GM13976 (cell line): ENCODE measurements at places on chromosomes 2 and 18.

- no peak for DNase-seq
These were observed 203.5 kb upstream of the TWIST2 start for GRCh38 chr2:238644095-238645081.

DNA sequence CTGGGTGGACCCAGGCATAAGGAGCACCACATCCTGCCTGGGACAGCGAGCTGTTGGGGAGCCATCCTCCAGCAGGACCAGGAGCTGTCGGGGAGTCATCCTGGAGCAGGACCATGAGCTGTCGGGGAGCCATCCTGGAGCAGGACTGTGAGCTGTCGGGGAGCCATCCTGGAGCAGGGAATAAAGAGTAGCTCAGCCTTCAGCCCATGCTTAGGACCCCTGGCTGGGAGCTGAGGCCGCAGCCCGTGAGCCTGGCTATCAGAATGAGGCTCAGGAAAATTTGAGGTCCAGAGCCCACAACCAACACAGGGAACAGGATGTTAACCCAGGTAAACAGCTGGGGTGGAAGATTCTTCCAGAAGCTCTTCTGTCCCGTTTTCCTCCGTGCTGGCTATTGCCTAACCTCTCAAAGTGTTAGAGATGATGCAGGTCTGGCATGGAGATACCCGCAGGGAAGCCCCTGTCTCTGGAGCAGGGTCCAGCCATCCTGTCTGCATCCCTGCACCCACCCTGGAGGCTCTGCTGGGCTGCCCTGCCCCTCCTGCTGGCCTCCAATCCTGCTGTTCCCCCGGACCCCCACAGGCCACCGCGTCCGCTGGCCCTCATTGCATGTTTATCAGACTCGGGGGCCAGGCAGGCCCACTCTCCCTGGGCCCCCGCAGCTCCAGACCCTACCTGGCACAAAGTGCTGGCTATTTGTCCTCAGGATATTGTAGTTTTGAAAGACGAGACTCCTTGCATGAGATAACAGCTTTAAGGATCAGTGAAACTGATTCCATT, 243.5 kb upstream of the MYT1L start:
- no peak for DNase-seq

- DNase-seq: no peak
These were observed 2.9 kb downstream of the SPTBN1 start for GRCh38 chr2:54459037-54459441.

- DNase-seq: no peak
These were observed 22.4 kb downstream of the CRYGD start for GRCh38 chr2:208101716-208102631.

DNA sequence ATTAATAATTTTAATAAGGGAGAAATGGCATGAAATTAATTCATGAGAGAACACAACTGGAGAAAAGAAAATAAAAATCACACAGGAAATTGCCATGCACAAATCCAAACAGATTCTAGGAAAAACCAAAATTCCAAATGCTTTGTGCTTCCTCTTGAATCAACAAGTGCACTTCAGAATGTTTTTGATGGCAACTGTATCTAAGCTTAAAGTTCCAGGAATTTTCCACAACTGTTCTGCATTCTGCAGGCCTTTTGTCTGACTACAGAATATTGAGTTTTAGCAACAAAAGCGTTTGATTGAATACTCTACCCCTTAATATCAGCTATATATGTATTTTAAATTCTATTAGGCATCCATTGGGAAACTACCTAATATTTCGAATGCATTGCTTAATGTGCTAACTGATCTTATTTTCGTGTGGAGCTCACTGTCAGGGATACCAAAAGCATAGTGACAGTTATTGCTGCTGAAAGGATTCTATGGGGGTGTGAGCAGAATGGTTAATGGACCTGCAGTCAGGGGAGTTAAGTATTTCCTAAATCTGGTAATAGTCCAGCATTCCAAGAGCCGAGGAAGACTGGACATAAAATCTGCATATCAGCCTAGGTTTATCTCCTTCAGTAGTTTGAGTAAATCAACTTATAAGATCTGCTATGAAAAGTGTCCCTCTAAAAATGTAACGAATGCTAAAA, 482.7 kb upstream of the POU3F3 start:
- no peak for DNase-seq

DNA sequence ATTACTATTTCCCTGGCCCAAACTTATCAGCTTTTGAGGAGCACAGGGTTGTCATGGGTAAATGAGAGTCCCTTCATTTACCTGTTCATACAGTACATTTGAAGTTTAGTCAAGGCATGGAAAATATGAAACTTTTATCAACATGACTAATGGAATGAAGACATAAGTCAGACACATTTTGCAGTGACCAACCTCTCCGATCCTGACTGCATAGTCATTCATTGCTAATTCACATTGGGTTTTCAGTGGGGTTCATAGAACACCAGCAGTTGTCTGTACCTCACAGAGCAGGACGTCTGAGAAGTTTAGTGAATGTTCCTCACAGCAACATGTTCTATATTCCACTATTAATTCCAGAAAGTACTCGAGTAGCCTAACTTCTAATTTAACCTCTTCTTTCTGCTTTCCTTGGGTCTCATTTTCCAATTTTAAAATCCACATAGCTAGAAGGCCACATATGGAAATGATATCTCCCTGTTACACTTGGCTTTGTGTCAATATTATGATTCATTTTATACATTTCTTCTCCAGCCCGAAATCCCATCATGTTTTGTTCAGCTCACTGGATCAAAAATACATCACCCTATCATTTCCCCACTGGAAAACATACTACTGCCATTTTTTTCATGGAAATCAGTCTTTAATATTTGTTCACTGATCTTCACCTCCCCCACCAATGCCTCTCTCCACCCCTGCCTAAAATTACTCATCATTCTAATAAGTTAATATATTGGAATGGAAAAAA, 65.9 kb downstream of the CDH20 start:
- no peak for DNase-seq

GRCh38 chr2:38279201-38279600, 97.9 kb downstream of the ATL2 start:
- no peak for DNase-seq

DNA sequence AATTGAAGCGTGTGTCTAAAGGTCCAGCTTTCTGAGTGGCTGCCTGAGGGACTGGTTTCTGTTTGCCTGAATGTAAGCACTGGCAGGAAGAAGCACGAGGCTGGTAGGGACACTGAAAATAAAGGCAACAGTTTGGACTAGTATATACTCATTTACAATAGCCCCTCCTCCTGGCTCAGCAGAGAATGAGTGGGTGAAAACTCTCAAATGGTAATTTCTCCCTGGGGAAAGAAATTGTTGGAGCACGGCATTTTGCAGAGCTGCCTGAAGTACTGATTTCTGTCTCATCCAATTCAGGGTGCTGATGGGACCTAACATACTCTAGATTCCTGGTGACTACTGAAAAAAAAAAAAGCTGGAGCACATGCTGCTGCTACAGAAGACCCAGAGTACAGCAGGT, 17.3 kb upstream of the SPP2 start:
- DNase-seq: no peak

GRCh38 chr18:25176518-25177042, 175.4 kb downstream of the ZNF521 start:
- no peak for DNase-seq

GRCh38 chr2:232577841-232578240, 27.4 kb downstream of the EIF4E2 start:
- DNase-seq: no peak

GRCh38 chr2:76391678-76392077, 681.0 kb upstream of the GCFC2 start:
- no peak for DNase-seq

- DNase-seq: no peak
These were observed 17.4 kb downstream of the TPGS2 start for GRCh38 chr18:36811430-36811829.

DNA sequence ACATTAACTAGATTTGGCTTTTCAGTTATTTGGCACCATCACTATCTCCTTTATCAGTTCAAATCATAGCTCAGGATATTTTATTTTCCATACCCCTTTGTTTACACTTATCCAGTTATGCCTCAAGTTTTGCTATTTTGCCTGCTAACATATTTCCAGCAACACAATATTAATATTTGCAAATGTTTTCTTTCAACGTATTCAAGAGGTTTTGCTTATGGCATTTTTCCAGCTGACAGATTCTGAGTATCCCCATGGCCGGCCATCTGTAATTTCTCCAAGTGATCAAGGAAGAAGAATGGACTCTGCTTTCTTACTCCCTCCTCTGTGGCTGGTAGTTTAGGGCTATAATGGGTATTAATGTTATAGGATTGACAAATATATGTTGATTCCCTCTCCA, 49.4 kb downstream of the RND3 start:
- DNase-seq: no peak

- peak; percentile 60 for DNase-seq
These were observed 47.5 kb upstream of the ACSL3 start for GRCh38 chr2:222813177-222813843.

GRCh38 chr2:881204-881918, 69.3 kb upstream of the SNTG2 start:
- no peak for DNase-seq

- DNase-seq: no peak
These were observed 15.3 kb downstream of the TET3 start for GRCh38 chr2:73999881-74000597.

GRCh38 chr2:238921681-238922319, 73.9 kb downstream of the TWIST2 start:
- no peak for DNase-seq

- DNase-seq: no peak
These were observed 259.5 kb downstream of the EPHA4 start for GRCh38 chr2:221312634-221313033.

- DNase-seq: no peak
These were observed 284.2 kb upstream of the HDAC4 start for GRCh38 chr2:239684996-239685395.

- DNase-seq: no peak
These were observed 3.6 kb downstream of the B3GNT2 start for GRCh38 chr2:62199392-62200125.

DNA sequence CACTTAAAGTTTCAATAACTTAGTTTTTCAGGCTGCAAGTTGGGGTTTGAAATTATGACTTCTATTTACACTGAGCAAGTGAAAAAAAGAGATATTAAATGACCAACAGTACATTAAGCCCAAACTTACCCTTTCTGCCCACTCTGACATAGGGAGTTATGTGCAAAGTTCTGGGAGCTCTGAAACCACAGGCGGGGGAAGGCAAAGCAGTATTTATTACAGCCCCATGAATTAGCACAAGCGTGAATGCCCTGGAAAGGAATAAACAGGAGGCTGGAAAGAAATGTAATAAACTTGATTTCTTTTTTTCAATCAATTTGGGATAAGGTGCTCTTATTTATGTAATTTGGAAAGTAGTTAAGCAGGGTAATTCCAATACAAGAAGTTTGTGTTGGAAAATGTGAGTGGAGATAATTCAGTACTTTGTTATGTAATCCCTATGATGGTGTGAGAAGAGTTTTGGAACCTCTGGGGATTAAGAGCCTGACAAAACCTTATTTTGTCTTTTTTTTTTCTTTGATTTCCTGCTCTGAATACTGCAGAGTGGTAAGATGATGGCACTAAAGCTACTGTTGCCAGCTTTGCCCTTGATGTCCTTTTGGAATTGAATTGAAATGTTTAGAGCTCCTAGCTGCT, 351.5 kb downstream of the ARHGAP15 start:
- DNase-seq: no peak

GRCh38 chr2:218270721-218271486, 585 bp downstream of the PNKD start:
- DNase-seq: no peak
